ENCODE measurements at places on chromosomes 11 and 22.

- no peak for DNase-seq
Measured at GRCh38 chr11:66115638-66116301, 45.7 kb downstream of the PACS1 start.

DNA sequence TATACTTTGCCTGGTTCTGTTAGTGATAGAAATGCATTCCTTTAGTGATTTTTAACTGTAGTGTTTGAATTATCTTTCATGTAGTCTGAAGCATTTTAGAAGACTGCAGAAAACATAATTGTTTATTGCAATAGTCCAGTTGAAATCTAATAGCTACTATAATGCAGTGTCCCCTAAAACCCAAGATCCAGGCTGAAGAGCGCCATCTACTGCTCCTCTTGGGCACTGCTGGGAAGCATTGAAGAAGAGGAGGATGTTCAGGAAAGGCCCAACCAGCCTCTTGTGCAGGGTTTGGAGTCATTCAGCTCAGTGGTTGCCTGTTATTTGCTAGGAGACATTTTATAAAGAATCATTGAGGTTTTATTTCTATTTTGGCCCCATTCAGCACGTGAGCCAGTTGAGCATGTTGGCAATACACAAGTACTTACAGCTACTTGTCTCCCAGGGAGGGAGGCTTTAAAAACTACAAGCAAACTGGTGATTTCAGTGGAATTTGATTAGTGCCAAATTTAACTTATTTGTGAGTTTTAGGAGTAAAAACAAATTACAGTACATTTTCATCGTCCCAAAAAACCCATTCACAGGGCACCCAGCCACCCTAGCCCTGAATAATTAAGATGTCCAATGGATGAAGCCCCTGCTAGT lies 74.9 kb upstream of the HORMAD2 start:
- DNase-seq: peak; percentile 72

- DNase-seq: no peak
Measured at GRCh38 chr11:72599325-72600117, 74.7 kb downstream of the PDE2A start.

- DNase-seq: no peak
Measured at GRCh38 chr11:87256694-87257340, 219.1 kb downstream of the TMEM135 start.

- DNase-seq: no peak
Measured at GRCh38 chr11:77072851-77073327, 6.1 kb downstream of the CAPN5 start.

DNA sequence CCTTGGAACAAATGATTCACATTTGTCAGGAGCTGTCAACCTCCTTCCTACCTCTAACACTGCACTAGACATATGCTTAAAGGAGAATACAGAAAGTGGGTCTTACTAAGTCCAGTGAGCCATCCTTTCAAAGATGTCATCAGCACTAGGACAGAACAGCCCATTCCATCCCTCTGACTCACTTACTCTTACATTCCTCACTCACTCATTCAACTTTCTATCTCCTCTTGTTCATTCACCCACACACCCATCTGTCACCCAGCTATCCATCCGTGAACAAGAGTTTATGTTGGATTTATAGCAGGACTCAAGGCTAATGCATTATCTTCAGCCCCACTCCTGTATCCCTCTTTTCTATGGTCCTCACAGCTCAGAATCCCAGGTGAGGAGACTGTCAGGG lies 9.1 kb downstream of the INSC start:
- no peak for DNase-seq

GRCh38 chr11:59822989-59823566 lies 12.5 kb upstream of the MRPL16 start:
- DNase-seq: no peak

DNA sequence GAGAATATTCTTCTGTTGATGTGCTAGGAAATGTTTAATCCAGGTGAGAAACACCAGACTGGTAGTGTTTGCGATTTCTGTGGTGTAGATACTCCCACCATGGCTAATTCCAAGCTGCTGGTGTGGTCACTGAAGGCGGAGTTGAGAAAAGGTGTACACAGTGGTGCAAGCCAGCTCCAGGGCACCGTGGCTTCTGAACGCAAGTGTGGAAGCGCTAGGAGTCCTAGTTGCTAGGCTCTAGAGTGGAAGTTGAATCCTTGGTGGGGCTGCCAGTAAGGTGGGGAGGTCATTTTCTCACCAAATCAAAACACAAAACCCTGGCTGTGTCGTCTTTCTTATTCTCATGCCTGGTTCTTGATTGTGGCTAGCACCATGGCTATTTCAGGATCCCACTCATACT lies 61.6 kb downstream of the ZBTB16 start:
- DNase-seq: no peak

- no peak for DNase-seq
Measured at GRCh38 chr11:77155082-77155475, 27.0 kb downstream of the MYO7A start.

- DNase-seq: peak; percentile 62
Measured at GRCh38 chr11:96098511-96099241, 174.8 kb upstream of the MTMR2 start.

DNA sequence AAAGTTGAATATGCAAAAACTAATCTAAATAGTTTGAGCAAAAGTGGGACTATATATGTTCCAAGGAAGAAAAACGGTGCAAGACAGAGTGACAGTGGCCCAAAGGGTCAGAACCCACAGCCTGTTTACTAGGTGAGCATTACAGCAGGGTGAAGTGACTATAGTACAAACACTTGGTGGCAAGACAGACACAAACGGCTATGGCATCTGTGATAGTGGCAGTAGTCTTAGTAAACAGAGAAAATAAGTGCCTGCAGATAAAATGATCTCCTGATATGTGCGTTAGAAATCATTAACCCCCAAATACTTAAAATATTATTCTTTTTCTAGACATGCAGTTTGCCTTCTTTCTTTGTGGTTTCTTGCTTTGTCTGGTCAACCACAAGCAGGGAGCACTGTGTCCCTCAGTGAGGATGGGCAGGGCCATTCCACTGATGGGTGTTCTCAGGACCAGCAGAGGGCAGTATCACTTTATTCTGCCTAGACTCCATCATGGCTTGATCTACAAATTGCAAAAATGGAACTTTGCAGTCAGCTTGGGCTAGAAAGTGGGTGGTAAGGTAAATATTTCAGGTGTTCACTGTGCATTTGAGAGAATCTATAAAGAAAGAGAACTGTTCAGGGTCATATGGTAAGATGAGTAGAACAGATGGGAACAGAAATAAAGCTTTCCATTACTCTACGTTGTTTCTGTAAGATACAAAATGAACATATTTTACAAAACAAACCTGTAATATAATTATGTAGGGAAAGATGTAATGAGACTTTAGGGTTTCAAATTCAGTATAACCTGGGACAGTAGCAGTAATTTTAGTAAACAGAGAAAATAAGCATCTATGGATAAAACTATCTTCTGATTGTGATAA lies 198.2 kb downstream of the SWAP70 start:
- DNase-seq: no peak

DNA sequence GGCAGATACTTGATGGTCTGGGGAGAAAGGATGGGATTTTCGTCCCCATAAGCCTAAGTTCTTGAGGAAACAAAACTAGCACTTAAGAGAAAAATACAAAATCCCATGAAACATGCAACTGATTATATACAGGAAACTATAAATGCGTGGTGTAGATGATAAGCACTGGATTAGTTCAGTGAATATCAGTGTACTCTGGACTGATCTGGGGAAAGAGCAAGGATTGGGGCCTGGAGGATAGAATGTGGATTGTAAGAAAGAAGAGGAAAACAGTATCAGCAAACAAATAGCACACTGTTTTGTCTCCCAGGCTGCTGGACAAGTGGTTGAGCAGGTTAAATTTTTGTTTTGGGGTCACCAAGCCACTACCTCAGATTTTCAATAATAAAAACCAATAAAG lies 49.8 kb downstream of the DCUN1D5 start:
- DNase-seq: no peak

- no peak for DNase-seq
Measured at GRCh38 chr22:31814942-31815341, 61.1 kb downstream of the DEPDC5 start.

DNA sequence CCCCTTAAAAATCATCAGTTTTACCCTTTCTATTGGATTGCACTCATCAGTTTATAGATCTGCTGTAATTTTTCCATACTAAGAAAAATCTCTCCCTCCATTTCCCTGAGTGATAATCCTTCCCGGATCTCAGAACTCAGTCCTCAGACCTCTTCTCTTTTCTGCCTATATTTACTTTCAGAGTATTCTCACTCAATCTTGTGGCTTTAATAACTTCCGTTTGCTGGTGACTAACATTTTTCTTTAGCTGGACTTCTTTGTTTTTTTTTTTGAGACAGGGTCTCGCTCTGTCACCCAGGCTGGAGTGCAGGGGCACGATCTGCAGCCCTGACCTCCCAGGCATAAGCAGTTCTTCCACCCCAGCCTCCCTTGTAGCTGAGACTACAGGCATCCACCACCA lies 10.4 kb downstream of the ATXN10 start:
- DNase-seq: no peak

- no peak for DNase-seq
Measured at GRCh38 chr22:30459181-30460052, 12.4 kb downstream of the SEC14L3 start.

- no peak for DNase-seq
Measured at GRCh38 chr11:118415739-118416068, 14.3 kb downstream of the ATP5MG start.

GRCh38 chr11:4095509-4096230 lies 1.1 kb downstream of the RRM1 start:
- DNase-seq: no peak

DNA sequence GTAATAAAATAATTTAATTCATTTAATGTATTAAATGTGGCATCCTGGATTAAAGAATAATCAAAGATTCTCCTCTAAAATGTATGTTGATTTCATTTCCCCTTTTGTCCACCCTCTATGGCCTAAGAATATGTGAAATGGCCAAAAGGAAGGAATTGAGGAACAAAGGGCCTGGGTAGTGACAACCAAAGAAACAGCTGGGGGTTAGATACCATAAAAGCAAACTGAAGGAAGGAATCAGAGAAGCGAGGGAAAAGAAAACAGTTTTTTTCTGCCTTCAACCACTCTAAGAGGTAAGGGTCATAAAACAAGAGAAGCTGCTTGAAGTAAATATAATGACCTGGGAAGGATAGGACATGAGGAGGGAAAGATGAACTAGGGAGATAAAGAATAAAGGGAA lies 139.3 kb downstream of the FAM76B start:
- DNase-seq: no peak

- no peak for DNase-seq
Measured at GRCh38 chr11:45079943-45080719, 66.3 kb upstream of the PRDM11 start.

DNA sequence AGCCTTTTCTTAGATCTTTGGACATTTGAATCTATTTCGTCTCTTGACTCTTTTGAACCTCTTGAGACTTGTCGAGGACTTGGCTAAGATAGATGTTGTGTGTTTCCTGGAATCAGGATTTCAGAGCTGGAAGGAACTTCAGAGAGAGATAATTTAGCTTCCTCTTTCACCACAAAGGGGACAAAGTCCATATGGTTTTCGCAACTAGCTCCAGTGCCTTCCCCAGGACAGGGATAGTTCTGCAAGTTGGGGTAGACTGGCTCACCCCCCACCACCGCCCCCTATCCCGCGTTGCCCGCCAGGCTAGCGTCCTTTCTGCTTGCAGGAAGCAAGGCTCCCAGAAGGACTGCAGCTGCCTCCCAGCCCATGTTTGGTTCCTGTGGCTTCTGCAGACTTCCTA lies 75.7 kb upstream of the MYO18B start:
- peak; percentile 87 for DNase-seq

- no peak for DNase-seq
Measured at GRCh38 chr11:10857459-10857708, 469 bp downstream of the ZBED5 start.

GRCh38 chr11:2666828-2667570 lies 32.8 kb downstream of the KCNQ1OT1 start:
- DNase-seq: no peak

DNA sequence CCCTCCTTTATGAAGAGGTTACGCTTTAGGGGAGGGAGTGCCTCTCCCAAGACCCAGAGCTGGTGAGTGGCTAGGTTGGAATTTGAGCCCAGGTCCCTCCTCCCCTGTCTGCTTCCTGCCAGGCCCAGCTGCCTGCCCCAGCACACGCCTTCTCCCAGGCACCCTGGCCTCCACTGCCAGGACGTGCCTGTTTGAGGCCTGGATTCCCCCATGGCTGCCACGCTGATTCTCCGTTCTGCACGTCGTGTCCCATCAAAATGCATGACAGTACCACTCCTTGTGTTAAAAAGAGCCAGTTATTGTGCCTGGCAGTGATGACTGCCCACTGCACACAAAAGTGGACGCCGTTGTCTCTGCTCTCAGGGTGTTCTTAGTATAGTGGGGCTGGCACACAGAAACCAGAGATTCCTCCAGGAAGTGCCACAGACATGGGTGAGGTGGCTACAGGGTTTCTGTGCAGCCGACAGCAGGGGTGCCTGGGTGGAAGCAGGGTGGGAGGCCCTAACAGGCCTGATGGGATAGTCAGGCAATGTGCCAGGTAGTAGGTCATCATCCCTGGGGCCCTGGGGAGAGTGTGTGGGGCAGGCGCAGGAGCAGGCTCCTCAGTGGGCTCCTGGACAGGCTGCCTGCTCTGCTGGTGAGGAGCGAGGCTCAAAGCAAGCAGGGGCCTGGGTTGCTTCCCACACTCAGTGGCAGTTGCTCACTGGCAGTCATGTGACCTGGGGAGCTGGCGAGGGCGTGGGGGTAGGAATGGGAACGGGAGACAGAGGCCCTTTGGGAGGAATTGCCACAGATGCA lies 24.2 kb downstream of the MED15 start:
- DNase-seq: no peak

- no peak for DNase-seq
Measured at GRCh38 chr22:24118689-24119384, 62.5 kb upstream of the SUSD2 start.

GRCh38 chr11:35232891-35233330 lies 93.9 kb downstream of the CD44 start:
- no peak for DNase-seq

DNA sequence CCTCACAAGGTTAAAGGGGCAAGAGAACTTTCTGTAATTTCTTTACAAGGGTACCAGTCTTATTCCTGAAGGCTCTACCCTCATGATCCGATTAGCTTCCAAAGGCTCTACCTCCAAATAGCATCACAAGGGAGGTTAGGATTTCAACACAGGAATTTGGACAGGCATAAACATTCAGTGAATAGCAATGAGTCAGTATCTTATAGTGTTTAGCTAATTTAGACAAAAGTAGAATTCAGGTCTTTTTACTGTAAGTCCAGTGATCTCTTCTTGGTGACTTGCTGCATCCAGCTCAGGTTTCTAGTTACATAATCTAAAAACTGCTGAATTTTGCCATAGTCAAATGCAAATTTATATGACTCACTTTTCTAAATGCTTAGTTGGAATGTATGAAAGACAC lies 1995.6 kb upstream of the RAG2 start:
- no peak for DNase-seq

DNA sequence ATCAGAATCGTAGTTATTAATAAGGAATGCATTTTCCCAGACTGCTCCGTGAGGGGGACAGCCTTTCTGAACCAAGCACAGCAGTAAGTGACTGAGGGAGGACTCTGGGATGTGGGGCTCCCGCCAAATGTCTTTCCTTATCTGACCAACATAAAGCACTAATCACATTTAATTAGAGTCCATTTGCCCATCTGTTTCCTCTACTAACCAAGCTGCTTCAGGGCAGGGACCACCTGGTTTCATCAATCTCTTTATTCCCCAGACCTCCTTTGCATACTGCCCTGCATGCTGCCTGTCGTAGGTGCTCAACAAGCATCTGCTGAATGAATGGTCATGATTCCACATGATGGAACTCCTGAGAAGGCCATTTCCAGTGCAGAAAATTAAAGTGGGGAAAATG lies 29.4 kb downstream of the SMCO4 start:
- no peak for DNase-seq

- DNase-seq: no peak
Measured at GRCh38 chr11:6771926-6772893, at the start of gene OR2AG2. TSS of gene OR2AG2 (minus strand) at chr11:6771976. CDS start at chr11:6768957, 3,019 bp downstream.

- no peak for DNase-seq
Measured at GRCh38 chr11:2091786-2092463, 47.3 kb downstream of the IGF2 start.

Measured in right lung (tissue), 10 donors.